ENCODE measurements at places on chromosomes 7 and 10.

DNA sequence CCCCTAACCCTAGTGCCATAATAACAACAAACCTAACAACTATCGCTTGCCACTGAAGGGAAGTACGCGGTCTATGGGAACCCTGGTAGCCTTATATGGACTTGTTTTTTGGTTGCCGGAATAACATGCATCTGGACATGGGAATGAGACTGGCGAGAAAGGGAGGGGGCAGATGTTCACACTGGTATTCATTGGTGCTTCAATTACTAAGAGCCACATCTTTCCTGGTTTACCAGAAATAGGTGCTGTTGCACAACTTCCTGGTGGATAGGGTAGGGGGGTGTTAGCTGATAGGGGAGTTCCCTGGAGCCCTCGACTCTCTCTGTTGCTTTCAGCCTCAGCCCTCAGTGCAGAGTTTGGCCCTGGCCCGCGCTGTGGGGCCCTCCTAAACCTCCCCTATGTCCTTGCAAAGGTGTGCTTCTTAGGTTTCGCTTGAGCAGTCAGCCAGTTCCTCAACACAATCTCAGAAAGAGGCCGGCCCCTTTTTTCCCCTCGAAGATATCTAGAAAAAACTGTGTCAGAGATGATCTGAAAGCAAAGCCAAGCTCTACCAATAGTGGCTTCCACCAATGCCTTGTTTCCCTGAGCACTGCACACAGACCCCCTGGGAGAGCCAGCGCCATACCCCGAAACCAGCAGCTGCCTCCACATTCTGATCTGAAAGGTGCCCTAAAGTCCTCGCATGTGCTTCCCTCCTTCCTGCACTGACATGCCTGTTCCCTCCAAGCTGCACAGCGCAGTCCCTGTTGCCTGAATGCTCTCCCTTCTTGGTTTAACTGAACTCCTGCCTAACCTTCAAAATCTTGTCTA, 13.5 kb downstream of the TBXAS1 start:
- DNase-seq = no peak

DNA sequence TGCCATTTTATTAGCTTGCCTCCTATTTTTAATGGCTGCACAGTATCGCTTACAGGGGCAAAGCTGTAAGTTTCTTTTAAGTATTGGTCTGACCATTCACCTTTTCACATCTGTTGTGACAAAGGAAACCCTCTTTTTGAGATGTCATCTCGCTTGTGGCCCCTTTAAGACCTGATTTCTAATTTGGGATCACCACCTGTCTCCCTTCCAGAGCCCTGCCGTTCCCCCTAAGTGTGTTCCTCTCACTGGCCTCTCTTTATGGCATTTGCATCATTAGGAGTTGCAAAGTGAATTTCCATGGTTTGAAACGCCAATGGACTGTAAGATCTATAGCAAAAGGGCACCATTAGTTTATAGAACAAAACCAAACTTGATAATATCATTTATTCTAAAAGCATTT, 1.4 kb downstream of the EPDR1 start:
- no peak for DNase-seq

DNA sequence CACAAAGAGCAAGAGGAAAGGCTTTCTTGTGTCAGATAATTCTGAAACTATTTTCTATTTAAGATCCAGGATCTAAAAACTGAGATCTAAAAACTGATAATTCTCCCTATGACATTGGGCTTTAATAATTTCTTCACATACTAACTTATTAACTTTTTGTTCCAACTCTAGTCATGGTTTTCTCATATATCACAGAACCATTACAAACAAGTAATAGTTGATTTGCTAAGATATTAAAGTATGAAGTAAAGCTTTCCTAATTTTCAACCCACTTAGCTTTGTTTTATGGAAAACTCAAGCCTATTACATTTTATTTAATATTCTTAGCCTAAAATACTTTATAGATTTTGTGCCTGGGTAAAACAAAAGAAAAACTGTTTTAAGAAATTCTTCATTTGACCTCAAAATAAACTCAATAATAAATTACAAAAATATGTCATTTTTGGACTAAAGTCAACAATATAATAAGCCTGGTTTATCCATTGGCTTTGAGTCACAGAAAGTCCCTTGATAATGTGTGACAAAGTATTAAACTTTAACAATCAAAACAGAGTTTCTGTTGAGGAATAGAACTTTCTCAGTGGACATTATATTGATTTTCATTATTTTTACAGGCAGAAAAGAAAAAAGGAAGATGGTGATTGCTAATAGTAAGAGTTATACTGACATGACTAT, 1142.9 kb upstream of the SORCS1 start:
- no peak for DNase-seq

GRCh38 chr10:104274762-104275721, 6.1 kb downstream of the GSTO2 start:
- no peak for DNase-seq

GRCh38 chr7:70563960-70564359, 568.0 kb upstream of the GALNT17 start:
- no peak for DNase-seq

- no peak for DNase-seq
Observed at GRCh38 chr7:23345601-23346000, 46.5 kb downstream of the MALSU1 start.

GRCh38 chr10:86782701-86783418, 26.4 kb downstream of the BMPR1A start:
- DNase-seq = no peak

DNA sequence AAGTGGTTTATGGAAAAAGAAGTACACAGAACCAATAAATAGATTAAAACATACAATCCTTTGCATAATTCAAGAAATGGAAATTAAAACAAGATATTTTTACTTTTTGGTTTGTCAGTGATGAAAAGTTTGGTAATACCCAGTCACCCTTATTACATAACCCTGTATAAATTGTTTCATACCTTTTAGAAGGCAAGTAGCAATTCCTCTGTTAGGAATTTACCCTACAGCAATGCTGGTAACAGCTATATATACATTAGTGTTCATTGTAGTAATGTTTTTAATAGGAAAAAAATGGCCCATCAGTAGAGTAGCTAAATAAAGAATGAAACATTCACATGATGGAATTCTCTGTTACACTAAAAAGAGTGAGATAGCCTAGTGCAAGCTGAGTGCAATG, 42.7 kb downstream of the PTPN12 start:
- DNase-seq = no peak

GRCh38 chr7:128119036-128119435, 87.8 kb upstream of the LRRC4 start:
- no peak for DNase-seq

GRCh38 chr10:104128214-104128613, 6.2 kb downstream of the SFR1 start:
- no peak for DNase-seq

- no peak for DNase-seq
Observed at GRCh38 chr7:20240080-20240926, 23.1 kb upstream of the MACC1 start.

- no peak for DNase-seq
Observed at GRCh38 chr7:73606801-73607691, 17.3 kb downstream of the MLXIPL start.

GRCh38 chr10:25036381-25036780, 20.0 kb downstream of the THNSL1 start:
- no peak for DNase-seq

GRCh38 chr7:129951226-129952085, 1.3 kb downstream of the UBE2H start:
- no peak for DNase-seq

GRCh38 chr10:93573051-93573909, 6.8 kb downstream of the FFAR4 start:
- DNase-seq = no peak

DNA sequence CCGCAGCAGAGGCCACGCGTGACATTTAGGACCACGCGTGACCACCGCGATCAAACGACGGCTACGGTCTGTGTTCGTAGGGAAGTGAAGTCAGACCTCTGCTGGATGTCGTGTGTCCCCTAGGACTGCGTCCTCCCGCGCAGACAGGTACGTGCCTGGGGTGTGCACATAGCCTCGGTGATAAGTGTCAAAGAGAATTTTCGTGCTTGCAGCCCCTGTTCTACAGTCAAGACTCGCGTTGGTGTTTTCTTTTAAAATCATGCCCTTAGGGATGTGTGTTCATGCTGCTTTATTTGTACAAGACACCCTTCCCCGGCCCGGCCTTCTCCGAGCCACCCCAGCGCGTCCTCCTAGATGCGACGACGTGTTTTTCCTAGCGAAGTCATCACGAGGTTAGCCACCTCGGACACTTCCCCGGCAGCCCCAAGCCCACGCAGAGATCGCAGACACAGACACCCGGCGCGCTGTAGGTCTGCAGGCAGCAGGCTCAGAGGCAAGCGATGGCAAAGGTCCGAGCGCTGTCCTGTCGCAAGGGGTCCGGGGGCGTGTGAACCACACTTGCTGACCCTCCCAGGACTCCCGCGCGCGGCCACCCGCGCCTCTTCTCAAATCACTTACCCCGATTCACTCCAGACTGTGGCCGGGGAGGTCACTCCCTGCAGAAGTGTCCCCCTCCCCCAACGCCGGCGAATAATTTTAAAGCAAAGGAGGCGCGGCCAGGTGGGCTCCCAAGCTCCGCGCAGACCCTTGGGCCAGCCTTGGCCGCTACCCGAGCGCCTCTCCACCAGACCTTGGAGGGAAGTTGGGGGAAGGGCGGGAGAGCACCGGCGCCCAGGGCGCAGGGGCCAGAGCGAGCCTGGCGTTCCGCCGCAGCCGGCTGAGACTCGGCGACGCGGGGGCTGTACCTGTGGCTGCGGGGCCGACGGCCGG, 552 bp downstream of the MKX start:
- no peak for DNase-seq

DNA sequence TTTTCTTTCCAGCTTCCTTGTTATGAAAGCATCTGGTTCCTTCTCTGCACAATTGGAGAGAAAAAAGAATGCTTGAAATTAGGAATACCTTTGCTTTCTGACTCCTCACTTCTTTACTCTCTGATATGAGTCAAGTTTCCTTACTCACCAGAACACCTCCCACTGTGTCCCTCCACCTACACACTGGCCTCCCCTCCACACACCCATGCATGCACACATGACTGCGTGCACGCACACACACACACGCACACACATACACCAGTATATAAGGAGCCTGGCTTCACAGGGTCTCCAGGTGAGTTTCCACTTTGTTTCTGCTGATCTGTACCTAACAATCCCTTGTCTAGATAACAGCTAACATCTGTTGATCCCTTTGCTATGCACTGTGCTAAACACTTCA, 11.4 kb upstream of the PTER start:
- DNase-seq = no peak
